ENCODE measurements at places on chromosomes 16 and 17.

DNA sequence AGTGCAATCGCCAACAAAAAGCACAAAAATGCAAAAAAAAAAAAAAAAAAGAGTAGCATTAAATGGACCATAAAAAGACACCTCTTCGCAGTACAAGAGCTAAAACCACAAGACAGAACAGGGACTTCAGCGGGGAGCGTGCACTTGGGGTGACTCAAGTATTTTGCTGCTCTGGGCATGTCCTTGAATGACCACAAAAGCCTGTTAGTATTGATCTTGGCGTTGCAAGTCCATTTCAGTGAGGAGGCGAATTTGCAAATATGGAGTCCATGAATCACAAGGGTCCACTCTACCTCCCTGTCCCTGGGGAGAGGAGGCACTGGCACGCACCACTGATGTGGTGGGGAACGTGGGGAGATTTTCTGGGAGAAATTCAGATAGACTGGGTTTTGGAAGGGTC is 78.9 kb downstream of the CNGB1 start:
- no peak for DNase-seq

DNA sequence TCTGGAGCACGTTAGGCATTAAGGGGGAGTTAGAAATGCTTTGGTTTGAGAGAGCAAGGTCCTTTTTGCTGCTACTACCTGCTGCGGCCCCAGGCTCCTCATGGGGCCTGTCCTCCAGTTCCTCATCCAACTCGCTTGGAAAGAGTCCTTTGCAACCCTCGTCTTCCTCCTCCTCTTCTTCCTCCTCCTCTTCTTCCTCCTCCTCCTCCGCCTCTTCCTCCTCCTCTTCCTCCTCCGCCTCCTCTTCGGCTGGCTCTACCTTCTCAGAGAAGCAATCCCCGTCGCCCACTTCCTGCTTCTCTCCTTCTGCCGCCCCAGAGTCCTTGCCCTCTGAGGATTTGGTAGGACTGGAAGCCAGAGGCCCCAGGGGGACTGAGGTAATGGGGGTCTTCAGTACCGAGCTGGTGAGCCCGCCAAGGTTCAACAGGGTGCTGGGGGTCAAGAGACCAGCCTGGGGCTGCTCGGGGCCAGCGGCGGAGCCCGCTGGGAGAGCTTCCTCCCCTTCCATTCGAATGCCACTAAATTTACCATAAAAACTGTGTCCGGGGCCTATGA is 89.3 kb downstream of the ZFHX3 start:
- DNase-seq: no peak

- DNase-seq: peak; percentile 27
Measured at GRCh38 chr17:72258711-72259110, 137.9 kb downstream of the SOX9 start.

- no peak for DNase-seq
Measured at GRCh38 chr16:642189-643049, 791 bp downstream of the MCRIP2 start.
